NCI-H1417 (cell line): ENCODE measurements at places on chromosomes 6 and 20.

GRCh38 chr6:80259118-80259517 lies 152.6 kb downstream of the BCKDHB start:
- DNase-seq = no peak

GRCh38 chr6:167660944-167661551 lies 165.7 kb upstream of the AFDN start:
- DNase-seq = no peak

DNA sequence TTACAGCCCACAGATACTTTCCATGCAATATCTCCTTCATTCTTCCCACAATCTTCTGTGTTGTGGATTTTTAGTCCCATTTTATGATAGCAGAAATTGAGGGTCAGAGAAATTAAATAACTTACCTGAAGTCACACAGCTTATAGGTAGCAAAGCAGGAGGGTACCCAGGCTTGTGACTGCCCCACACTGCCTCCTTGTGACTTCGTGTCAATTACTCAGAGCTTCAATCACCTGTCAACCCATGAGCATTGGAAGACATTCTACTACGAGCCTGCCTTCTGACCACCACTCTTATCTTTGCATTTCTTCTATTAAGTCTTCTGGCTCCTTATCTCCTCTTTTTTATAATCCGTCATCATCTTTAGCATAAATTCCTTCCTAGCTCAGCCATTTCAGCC lies 71.6 kb upstream of the NRSN1 start:
- DNase-seq = no peak

GRCh38 chr6:144305985-144306384 lies 20.9 kb downstream of the UTRN start:
- no peak for DNase-seq

DNA sequence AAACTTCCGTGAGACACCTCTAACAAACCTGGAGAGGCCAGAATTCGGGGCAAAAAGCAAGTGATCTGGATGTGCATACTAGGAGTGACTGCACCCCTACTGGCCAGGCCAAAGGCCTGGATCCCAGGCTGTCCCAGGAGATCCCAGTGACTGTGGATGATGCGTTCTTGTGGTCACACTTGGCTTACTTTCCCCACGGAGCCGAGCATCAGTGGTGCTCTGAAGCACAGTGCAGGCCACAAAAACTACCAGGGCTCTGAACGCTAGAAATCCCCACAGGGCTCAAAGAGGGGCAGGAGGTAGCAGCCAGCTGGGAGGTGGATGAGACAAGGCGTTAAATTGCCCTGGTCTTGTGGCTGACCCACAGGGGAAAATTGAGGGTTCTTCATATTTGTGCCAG lies 7.1 kb downstream of the TRIM26 start:
- DNase-seq = no peak

- DNase-seq = no peak
Observed at GRCh38 chr6:152736687-152737273, 13.8 kb upstream of the VIP start.

DNA sequence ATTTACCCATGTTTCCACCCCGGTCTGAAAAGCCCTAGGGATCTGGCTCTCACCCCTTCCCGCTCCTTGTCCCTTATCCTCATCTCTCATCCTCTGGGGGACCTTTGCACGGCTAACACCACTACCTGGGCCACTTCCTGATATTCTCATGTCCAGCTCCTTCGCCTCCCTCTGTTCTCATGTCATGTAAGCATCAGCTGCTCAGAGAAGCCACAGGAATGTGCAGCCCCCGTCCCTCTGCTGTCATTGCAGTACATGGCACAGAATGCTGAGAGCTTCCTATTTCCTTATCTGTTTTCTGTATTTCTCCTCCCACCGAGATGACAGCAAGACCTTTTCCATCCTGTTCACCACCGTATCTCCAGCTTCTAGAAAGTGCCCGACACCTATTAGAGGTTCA lies 102.4 kb downstream of the MTHFD1L start:
- no peak for DNase-seq

- peak; percentile 57 for DNase-seq
Observed at GRCh38 chr20:10219452-10219791, 792 bp downstream of the SNAP25 start.

GRCh38 chr6:157029980-157030690 lies 253.0 kb downstream of the ARID1B start:
- DNase-seq = no peak

DNA sequence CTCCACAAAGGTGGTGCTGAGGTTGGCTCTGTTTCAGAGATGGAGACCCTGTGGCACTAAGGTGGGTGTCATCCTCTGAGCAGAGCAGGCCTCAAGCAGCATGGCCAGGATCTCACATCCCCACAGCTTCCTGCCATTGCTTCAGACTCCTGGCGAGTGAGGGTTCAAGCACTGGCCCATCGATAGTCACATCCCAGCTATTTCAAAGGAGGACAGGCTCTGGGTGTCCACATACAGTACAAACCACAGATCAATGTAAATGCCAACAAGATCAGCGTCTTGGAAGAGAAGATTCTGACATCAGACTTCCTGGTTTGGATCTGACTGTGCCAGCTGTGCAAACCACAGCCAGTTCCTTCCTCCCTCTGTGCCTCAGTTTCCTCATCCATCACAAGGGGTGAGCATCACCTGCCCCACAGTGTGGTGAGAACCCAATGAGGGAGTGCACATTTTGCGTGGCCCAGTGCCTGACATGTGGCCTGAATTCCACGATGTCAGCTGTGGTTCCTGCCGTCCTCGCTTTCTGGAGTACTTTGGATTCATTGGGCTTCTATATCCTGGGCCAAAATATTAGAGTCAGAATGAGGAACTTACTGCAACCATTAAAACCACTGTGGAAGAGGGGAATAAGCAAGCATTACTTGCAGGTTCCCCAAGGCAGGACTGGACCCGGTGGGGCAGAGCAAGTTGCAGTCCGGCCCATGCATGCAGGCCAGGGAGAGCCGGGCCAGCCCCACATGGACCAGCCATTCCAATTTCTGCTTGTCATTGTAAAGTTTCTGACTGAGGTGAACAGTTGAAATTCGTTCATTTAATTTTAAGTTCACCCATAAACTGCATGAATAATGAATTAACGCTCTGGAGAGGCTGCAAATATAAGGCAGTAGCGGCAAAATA lies 236.0 kb downstream of the TTLL2 start:
- no peak for DNase-seq

DNA sequence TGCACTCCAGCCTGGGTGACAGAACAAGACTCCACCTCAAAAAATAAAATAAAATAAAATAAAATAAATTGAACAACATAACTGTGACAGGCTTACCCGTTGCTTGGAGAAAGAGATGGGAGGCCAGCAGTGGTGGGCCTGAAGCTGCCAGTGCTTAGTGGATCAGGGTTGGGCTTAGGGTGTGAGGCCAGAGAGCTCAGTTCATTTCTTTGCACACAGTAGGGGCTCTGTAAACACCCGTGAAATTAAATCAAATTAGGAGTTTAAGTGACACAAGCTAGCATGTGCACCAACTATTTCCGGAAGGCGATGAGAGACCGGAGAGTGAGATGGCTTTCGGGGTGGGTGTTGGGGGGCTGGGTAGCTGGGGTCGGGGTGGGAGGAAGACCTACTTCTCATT lies 25.8 kb upstream of the TTPAL start:
- DNase-seq = no peak

GRCh38 chr6:161242779-161243693 lies 30.8 kb downstream of the AGPAT4 start:
- no peak for DNase-seq

GRCh38 chr6:33251395-33252012 lies 20.2 kb downstream of the VPS52 start:
- DNase-seq = no peak

GRCh38 chr20:11918981-11919380 lies 1.3 kb downstream of the BTBD3 start:
- peak; percentile 83 for DNase-seq

- DNase-seq = no peak
Observed at GRCh38 chr6:159916752-159917151, 26.0 kb downstream of the MAS1 start.

GRCh38 chr6:82511546-82511945 lies 147.9 kb downstream of the TPBG start:
- no peak for DNase-seq

DNA sequence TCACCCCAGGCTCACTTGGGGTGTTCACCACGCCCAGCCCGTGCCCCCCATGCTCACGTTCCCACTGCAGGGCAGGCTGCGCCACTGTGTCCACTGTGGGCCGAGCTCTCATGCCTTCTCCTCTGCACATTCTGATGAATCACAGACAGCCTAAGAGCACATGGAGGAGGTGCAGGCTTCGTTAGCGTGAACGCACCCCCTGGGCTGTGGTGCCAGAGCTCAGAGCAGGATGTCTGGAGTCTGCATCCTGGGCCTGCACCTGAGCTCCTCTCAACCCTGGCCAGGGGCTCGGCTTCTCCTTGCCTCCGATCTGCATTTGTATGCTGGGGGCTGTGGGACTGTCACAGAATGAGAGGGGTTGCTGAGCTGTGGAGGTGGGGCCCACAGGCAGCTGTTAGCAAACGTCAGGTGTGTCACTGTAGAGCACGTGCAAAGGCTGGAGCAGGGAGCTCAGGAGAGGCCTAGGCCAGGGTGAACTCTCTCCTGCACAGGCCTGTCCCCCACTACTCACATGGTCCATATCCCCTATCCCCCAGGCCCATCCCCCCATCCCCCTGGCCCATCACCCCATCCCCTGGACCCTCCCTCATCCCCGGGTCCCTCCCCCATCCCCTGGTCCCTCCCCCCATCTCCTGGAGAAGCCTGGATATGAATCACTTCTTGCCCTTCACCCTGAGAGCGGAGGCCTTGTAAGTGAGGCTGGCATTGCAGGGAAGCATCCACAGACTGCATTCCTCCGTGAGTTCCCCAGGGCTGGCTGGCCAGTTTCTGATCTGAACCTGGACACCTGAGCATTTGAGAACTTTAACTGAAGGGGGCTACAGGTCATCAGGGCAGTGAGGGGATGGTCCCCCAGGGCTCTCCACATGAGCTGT lies 309.5 kb downstream of the TAF4 start:
- DNase-seq = no peak

DNA sequence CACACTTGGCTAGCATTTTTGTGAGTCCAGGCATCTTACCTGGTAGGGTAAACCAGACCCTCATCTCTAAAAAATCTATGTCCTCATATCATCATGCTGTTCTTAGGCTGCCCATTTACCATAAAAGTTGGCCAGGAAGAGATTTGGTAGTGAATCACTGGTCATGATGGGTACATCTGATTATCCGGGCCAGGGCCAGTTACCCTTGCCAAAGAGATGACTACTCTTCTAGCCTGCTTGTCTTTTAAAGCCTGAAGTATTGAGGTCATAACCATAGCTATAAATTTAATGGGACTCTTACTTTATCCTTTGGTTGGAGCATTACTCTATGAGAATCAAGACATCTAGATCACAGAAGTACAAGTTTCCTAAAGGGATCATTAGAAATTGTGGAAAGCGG lies 276.8 kb downstream of the TENT5A start:
- no peak for DNase-seq

DNA sequence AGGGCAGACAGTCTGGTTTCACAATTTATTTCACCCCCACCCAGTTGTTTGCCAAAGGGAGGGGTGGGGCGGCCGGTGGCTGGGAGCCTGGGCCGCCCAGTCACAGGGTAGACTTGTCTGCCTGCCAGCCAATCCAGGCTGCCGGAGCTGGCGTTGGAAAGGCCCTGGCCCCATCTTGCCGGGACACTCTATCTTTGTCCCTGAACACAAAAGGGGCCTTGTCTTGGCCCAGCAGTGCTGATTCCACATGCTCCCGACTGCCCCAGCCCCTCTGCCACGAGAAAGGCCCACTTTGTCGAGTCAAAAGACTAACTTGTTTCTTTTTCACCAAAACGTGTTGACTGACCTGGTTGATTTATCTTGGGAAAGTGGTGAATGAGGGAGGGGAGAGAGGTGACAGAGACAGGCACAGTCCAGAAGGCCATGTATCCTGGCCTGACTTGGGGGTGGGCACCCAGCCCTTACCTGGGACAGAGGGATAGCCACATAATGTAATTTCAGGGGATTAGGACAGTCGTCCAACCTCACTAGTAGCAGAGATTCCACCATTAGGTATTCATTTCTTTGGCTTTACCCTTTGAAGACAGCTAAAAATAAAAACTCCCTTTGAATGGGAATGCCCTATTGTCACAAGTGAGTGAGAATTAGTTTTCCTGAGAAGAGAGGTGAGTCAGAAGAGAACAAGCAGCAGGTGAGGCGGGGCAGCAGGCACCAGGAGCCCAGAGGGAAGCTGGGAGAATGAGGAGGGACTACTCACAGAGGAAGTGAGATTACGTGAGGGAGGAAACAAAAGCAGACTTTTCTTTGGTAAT lies 67.0 kb upstream of the SIRPA start:
- DNase-seq = no peak

DNA sequence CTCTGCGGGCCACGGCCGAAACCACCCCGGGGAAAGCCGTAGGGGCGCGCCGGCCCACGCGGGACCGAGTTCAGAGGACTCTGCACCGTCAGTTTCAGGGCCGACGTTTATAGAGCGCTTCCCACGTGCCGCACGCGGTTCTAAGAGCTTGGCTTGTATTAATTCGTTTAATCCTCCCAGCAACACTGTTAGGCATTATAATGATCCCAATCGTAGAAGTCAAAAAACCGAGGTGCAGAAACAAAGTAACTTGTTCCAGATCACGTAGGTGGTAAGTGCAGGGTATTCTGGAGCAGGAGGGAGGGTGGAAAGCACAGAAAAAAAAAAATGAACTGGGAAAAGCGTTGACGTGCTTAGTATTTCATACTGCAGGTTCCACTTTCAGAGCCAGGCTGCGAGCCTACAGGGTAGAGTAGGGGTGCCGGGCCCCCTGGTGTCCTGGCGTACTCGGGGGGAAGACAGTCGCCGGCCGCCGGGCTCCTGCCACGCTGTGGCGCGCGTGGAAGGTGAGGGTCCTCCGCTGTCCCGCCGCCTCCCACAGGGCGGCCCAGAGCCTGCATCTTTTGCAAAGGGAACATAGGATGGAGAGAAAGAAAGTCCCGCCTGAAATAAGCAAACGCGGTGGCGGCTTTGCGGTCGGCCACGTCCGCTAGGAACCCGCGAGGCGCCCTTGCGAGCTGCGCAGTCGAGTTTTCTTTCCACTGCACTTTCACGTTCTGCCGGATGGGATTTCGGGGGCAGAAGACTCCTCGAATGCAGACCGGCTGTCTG lies 10.2 kb upstream of the FOXF2 start:
- DNase-seq = no peak

GRCh38 chr6:168060521-168060931 lies 18.5 kb downstream of the FRMD1 start:
- DNase-seq = peak; percentile 61

DNA sequence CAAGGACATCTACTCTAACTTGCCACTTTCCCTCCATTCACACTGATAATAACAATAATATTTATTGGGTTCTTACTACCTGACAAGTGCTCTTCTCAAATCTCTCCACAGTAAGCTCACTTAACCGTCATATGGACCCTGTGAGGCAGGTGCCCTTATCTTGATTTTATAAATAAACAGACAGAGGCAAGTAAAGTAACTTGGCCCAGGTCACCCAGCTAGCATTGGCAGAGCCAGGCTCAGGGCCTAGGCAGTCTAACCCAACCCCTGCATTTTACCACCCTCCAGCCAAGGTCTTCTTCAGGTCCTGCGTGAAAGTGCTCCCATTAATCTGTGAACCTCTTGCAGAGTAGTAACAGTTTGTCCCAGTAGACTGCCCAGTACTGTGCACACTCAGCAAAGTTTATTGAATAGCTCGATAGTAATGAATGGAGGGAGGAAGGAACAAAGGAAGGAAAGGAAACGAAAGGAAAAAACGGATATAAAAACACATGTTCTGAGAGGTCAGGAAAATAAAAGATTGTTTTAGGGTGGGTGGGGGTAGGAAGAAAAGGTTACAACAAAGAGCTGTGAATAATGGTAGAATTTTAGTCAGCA lies 17.0 kb upstream of the STX11 start:
- no peak for DNase-seq

GRCh38 chr6:31541059-31541657 lies 645 bp downstream of the DDX39B start:
- peak; percentile 49 for DNase-seq
